Pancreas (tissue), 10 donors: ENCODE measurements at places on chromosomes 2 and 18. TPM values are rescaled to one million over a fixed set of nuclear protein-coding genes. Genes with fewer than 3 reads are reported as not detected.

Gene PRKAG3
- not detected for total RNA-seq

Gene HK2
- total RNA-seq, result 0.56 TPM

Gene MEP1B
- not detected for total RNA-seq

Gene CREG2
- total RNA-seq, result 0.19 TPM

Gene MYCN
- 0.09 TPM for total RNA-seq
